ENCODE measurements at places on chromosomes 16 and 17.

GRCh38 chr17:75503976-75504346 is 11.4 kb downstream of the CASKIN2 start:
- no peak for DNase-seq

DNA sequence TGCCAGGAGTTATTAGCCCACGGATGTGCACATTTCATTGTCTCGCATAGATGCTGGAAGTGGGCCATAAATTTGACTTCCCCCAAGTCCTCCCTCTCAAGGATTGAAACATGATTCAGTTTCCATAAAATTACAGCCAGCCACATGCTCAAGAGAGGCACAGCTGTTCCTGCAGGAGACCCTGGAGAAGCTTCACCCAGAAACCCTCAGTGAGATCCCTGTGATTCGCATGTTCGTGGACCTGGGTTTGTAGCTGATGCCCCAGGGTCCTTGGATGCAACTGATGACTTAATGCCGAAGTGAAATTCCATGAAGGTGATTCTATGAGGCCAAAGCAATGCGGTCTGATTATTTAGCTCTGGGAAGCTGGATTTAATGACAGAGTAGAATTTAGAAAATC is 24.7 kb upstream of the AQP8 start:
- no peak for DNase-seq

GRCh38 chr16:73448970-73449369 is 401.0 kb upstream of the ZFHX3 start:
- no peak for DNase-seq

GRCh38 chr16:58056580-58056979 is 31.0 kb downstream of the MMP15 start:
- no peak for DNase-seq

DNA sequence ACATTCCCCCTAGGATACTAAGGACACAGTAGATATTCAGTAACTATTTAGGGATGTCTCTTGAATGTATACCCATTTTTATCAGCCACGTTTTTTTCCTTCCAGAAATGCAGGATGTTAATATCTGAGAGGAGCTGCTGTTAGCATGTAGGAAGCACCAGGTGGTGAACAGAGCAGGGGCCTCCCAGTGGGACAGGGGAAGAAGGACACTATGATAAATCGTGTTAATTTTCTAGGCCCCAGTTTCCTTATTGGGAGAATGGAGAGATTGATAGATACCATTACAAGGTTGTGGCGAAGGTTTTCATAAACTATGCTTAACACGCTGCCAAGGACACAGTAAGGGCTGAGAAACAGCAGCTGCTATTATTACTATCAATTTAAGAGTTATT is 45.4 kb downstream of the PRSS54 start:
- DNase-seq = no peak
